ENCODE measurements at places on chromosomes 4 and X. TPM values are rescaled to one million over a fixed set of nuclear protein-coding genes. Genes with fewer than 3 reads are reported as not detected.

The MID1 gene
- 0.32 TPM for total RNA-seq

The PAGE2 gene
- not detected for total RNA-seq

The METTL14 gene
- total RNA-seq, result 74.8 TPM

The GPR82 gene
- total RNA-seq, result not detected

The S100G gene
- not detected for total RNA-seq

The BEND2 gene
- total RNA-seq, result not detected

- no peak overlapping the region for H3K4me3 ChIP-seq
- no peak overlapping the region for H3K27ac ChIP-seq
- no peaks in the 10 kb centered on the region for H3K27me3 ChIP-seq
Observed at GRCh38 chr4:6928081-6928480, 18.5 kb downstream of the TBC1D14 start.

GRCh38 chr4:24655971-24656370 is 71.6 kb upstream of the DHX15 start:
- H3K36me3 ChIP-seq, result no peaks in the 10 kb centered on the region
- no peak for DNase-seq

GRCh38 chr4:24053934-24054333 is 164.1 kb upstream of the PPARGC1A start:
- H3K27me3 ChIP-seq, result no peaks in the 10 kb centered on the region
- DNase-seq, result no peak
- no peaks in the 10 kb centered on the region for H3K4me1 ChIP-seq

- no peak for DNase-seq
- no peak overlapping the region for H3K27ac ChIP-seq
- no peaks in the 10 kb centered on the region for H3K4me1 ChIP-seq
- H3K36me3 ChIP-seq, result no peaks in the 10 kb centered on the region
Observed at GRCh38 chr4:76634220-76634619, 199.2 kb downstream of the SHROOM3 start.

- no peak overlapping the region for H3K4me3 ChIP-seq
- H3K4me1 ChIP-seq, result no peaks in the 10 kb centered on the region
- H3K27ac ChIP-seq, result no peak overlapping the region
- no peaks in the 10 kb centered on the region for H3K36me3 ChIP-seq
- no peak for DNase-seq
Observed at GRCh38 chr4:2105559-2105958, 46.4 kb downstream of the NAT8L start.

- DNase-seq, result no peak
- H3K4me3 ChIP-seq, result no peak overlapping the region
- no peaks in the 10 kb centered on the region for H3K36me3 ChIP-seq
Observed at GRCh38 chr4:122661176-122662160, 40.6 kb upstream of the IL21 start.

DNA sequence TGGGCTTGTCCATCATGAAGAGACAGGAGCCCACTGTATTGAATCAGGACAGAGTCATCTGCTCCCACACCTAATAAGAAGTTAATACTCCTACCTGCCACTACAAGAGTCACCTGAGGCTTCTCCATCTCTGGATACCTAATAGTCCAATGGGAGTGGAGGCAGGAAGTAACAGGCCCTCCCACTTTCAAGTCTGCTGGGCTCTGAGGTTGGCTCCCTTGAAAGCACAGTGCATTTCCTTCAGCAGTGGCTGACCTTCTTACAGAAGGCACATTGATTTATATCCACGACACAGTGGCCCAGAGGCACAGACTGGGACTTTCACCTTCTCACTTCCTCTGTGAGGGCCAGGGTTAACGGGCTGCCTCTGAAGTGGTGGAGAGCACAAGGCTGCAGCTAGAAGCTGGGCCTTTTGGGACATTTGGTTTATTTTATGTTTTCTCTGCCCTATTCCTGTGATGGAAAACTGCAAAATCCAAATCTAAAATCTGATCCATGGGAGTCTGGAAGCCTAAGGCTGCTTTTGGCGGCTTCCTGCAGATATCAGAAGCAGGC is 38.1 kb downstream of the FRG2 start:
- H3K36me3 ChIP-seq, result no peaks in the 10 kb centered on the region
- H3K4me1 ChIP-seq, result no peaks in the 10 kb centered on the region
- DNase-seq, result no peak
- no peak overlapping the region for H3K4me3 ChIP-seq
- no peaks in the 10 kb centered on the region for H3K27me3 ChIP-seq

DNA sequence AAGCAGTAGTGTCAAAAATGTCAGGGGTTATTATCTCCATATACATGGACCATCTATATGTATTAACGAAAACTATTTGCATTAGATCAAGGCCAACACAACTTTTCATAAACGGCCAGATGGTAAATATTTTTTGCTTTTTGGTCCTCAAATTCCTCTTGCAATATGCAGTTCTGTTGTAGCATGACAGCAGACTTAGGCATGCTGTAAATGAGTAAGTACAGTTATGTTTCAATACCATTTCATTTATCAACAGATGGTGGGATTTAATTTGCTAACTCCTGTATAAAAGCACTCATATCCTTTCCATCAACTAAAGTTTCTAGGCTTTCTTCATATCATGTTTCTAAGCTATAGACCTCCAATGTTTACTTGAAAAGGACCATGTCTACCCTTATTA is 208.1 kb downstream of the ANKRD50 start:
- no peak overlapping the region for H3K4me3 ChIP-seq
- H3K36me3 ChIP-seq, result no peaks in the 10 kb centered on the region
- DNase-seq, result no peak
- no peaks in the 10 kb centered on the region for H3K4me1 ChIP-seq
- no peaks in the 10 kb centered on the region for H3K27me3 ChIP-seq

DNA sequence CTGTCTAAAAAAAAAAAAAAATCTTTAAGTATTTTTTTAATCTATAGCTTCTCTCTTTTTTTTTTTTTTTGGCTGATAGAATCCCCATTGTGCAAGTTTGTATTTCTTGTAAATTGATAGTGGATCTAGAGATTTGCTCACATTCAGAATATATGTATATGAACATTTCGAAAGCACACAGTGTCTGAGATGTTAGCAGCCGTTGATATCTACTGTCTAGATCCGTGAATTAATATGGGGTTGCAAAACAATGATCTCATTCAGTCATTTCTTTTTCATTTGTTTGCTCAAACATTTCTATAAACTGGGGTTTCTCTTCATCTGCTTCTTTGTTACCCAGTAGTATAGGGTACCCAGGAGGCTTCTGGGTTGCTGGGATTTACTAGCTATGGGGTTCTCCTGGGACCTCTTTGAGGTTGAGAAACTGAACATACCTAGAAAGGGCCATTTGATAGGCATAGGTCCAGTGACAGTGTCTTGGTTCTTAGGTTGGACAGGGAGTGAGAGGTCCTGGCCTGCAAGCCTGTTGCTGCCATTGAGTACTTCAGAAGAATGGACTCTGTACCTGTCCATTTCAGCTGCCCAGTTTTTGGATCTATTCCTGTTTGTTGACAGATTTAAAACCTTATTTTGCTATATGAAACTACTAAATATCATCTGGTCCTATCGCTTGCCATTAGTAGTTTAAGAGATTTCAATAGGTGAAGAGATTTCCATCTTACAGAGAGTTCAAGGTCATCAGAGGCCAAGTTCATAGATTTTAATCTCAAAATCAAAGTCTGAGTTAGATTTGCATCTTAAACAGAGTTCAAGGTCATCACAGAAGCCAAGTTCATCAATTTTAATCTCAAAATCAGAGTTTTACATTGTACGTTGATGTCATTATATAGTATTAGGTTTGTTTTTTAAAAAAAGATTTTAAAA is 50.8 kb downstream of the WWC2 start:
- H3K27ac ChIP-seq, result no peak overlapping the region
- H3K36me3 ChIP-seq, result no peaks in the 10 kb centered on the region
- H3K4me3 ChIP-seq, result no peak overlapping the region
- H3K4me1 ChIP-seq, result no peaks in the 10 kb centered on the region
- no peaks in the 10 kb centered on the region for H3K27me3 ChIP-seq

DNA sequence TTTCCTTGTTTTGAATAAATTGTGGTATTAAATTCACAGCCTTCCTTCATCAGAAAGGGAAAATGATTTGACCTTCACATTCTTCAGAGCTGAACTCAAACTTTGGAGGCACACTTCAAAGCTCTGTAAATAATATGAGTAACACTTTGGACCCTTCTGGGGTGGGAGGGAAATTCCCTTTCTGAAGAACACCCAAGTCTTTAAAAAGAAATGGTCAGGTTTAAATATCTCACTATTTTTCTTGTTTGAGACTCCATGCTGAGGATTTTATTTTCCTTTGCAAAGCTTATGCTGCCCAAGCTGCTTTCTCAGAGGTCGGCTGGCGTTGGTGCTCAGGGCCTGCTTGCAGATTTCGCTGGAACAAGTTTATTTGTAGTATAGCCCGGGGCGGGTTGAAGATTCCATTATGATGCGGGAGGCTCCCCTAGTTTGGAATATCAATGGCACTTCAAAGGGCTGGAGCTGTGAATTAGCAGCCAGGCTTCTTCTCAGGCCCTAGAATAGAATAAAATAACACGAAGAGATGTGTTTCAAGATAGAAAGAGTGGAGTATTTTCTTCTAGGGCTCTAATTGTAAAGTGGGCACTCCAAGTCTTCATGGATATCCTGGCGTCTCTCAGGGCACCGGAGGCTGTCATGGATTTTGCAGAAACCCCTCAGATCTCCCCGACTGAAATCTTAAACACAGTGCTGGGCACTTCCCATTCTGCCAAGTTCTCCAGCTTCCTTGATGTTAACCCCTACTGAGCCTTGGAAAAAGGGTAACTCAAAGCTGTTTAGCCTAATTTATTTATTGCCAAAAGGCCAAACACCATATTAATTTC is 315.6 kb downstream of the GPAT3 start:
- H3K27me3 ChIP-seq, result no peaks in the 10 kb centered on the region
- no peak for DNase-seq
- H3K4me3 ChIP-seq, result no peak overlapping the region
- H3K36me3 ChIP-seq, result no peaks in the 10 kb centered on the region
- H3K27ac ChIP-seq, result no peak overlapping the region

GRCh38 chr4:8016527-8016926 is 76.9 kb upstream of the AFAP1 start:
- no peaks in the 10 kb centered on the region for H3K27me3 ChIP-seq
- no peak overlapping the region for H3K27ac ChIP-seq
- no peak for DNase-seq
- H3K4me3 ChIP-seq, result no peak overlapping the region
- no peaks in the 10 kb centered on the region for H3K36me3 ChIP-seq

DNA sequence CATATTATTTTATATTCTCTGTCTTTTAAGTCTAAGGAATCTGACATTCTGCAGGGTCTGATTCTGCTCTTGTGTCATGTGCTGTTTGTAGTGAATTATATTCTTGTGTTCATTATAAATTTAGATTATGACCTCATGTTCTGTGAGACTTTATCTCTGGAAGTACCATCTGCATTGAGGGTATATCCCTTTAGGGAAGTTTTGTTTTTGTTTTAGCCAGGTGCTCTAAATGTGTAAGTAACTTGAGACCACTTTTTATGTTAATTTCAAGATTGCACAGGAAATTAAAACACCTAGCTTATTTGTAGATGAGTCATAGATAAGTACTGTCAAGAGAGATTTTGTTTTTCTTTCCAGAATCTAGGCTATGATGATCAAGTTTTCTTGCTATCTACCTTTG is 35.0 kb upstream of the DKK2 start:
- H3K27me3 ChIP-seq, result no peaks in the 10 kb centered on the region
- no peak overlapping the region for H3K4me3 ChIP-seq
- no peak for DNase-seq
- no peaks in the 10 kb centered on the region for H3K36me3 ChIP-seq
- no peak overlapping the region for H3K27ac ChIP-seq

- no peak for DNase-seq
- H3K4me3 ChIP-seq, result no peak overlapping the region
- H3K27me3 ChIP-seq, result no peaks in the 10 kb centered on the region
- no peaks in the 10 kb centered on the region for H3K36me3 ChIP-seq
Observed at GRCh38 chr4:20096911-20097310, 154.8 kb upstream of the SLIT2 start.

DNA sequence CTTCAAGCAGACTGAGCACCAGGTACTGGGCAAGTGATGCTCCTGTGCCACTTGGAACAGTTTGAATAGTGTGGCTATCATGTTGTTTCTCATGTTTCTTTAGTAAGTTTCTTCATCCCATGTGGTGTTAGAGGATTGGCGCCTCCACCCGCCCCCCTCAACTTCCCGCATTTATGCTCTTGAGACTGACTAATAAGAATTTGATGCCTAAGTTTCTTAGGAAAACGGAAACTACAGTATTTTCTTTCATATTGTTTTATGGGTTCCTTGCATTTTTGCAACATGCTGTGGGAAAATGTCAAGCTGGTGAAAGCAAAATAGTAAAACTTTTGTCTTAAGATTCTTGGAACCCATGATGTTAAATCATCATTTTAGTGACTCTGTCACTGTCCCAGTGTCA is 101.2 kb upstream of the SLC4A4 start:
- DNase-seq, result no peak
- H3K36me3 ChIP-seq, result no peaks in the 10 kb centered on the region
- H3K27me3 ChIP-seq, result no peaks in the 10 kb centered on the region
- H3K27ac ChIP-seq, result no peak overlapping the region

DNA sequence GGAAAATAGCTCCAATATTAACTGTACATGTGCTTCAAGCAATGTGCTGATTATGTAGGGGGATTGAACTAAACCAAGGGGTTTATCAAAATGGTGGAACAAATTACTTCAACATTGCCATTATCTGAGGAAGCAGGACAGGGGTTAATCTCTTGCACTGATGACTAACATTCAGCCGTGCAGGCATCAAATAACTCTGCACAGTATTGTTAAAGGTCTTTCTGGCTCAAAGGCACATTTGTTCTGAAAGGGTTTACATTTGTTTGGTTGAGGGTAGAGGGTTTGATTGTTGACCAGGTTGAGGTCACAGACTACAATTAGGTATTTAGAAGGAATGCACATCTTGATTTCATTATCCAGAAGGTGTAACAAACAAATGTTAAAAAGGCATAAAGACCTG is 32.2 kb upstream of the CCSER1 start:
- no peak overlapping the region for H3K4me3 ChIP-seq
- H3K36me3 ChIP-seq, result no peaks in the 10 kb centered on the region
- no peaks in the 10 kb centered on the region for H3K4me1 ChIP-seq
- no peak overlapping the region for H3K27ac ChIP-seq

- DNase-seq, result peak; percentile 60
- H3K36me3 ChIP-seq, result no peaks in the 10 kb centered on the region
- peak overlapping the region; percentile 42 for H3K4me3 ChIP-seq
- peaks cover 20% of the 10 kb centered on the region for H3K4me1 ChIP-seq
Observed at GRCh38 chr4:70874268-70875156, 27.7 kb upstream of the MOB1B start.

- H3K4me1 ChIP-seq, result no peaks in the 10 kb centered on the region
- H3K27ac ChIP-seq, result no peak overlapping the region
- H3K36me3 ChIP-seq, result no peaks in the 10 kb centered on the region
- DNase-seq, result no peak
Observed at GRCh38 chrX:13911586-13911985, 94.7 kb upstream of the GPM6B start.

DNA sequence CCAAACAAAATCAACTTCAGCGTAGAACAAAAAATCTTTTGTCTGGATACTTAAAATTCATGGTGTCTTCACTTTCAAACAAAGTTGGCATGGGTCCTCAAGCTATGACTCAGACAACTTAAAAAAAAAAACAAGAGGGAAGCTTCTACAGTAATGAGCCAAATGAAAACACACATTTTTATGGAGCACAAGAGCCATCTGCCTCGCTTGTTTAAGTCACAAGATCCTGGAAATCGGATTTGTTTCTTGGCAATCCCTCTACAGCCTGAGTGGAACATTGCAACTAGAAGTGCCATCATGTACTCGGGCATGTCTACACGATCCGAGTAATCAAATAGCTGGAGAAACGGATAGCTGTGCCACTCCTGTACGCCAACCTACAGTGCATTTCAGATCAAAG is 22.6 kb downstream of the LAMP2 start:
- no peaks in the 10 kb centered on the region for H3K27me3 ChIP-seq
- no peak for DNase-seq
- H3K27ac ChIP-seq, result no peak overlapping the region
- no peaks in the 10 kb centered on the region for H3K36me3 ChIP-seq
- no peak overlapping the region for H3K4me3 ChIP-seq
- H3K4me1 ChIP-seq, result no peaks in the 10 kb centered on the region
